ENCODE measurements at places on chromosomes 16 and 17. TPM values are rescaled to one million over a fixed set of nuclear protein-coding genes. Genes with fewer than 3 reads are reported as not detected.

The LGALS9B gene
- not detected for total RNA-seq

The EIF3C gene
- 93.4 TPM for total RNA-seq

The GPR179 gene
- under 0.01 TPM for total RNA-seq

The SOST gene
- 0.09 TPM for total RNA-seq

The FSCN2 gene
- 1.8 TPM for total RNA-seq

The MYL11 gene
- not detected for total RNA-seq

The MFAP4 gene
- 20.2 TPM for total RNA-seq

The TMC6 gene
- 1.2 TPM for total RNA-seq

The CD300LG gene
- total RNA-seq = not detected
